ENCODE measurements at places on chromosomes 11 and 22. TPM values are rescaled to one million over a fixed set of nuclear protein-coding genes. Genes with fewer than 3 reads are reported as not detected.

The APOBEC3F gene
- total RNA-seq: 4.7 TPM

The RTN4R gene
- 7.9 TPM for total RNA-seq

The FGF3 gene
- not detected for total RNA-seq

The GRM5 gene
- 0.08 TPM for total RNA-seq

The P2RY2 gene
- 6.7 TPM for total RNA-seq

The OR52N4 gene
- not detected for total RNA-seq

The PDE2A gene
- 2.2 TPM for total RNA-seq

The VPREB3 gene
- total RNA-seq: not detected

The P2RX6 gene
- total RNA-seq: 14.4 TPM

The SYCE3 gene
- not detected for total RNA-seq

The BTG4 gene
- not detected for total RNA-seq

The NRGN gene
- not detected for total RNA-seq

The GPR137 gene
- total RNA-seq: 17.0 TPM

The GNAZ gene
- total RNA-seq: 4.5 TPM

The RASL10A gene
- 0.33 TPM for total RNA-seq

The MOV10L1 gene
- 0.92 TPM for total RNA-seq
